ENCODE measurements at places on chromosomes 7 and 10.

DNA sequence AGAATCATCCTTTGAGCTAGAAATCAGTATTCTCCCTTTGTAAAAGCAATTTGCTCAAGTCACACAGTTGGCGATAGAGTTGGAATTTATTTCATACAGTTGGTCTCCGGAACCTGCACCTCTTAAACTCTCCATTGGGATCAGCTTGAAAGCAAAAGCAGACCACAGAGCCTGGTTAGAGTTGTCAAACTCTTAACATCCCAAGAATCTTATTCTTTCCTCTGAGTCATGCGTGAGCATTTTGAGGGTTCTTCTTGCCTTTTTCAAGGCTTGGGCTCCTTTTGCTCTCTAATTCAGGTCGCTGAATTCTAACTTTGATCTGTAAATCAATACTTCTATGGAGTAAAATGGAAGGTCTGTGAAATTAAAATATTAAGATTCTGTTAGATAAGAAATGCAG is 19.6 kb upstream of the SCIN start:
- no peak for DNase-seq

DNA sequence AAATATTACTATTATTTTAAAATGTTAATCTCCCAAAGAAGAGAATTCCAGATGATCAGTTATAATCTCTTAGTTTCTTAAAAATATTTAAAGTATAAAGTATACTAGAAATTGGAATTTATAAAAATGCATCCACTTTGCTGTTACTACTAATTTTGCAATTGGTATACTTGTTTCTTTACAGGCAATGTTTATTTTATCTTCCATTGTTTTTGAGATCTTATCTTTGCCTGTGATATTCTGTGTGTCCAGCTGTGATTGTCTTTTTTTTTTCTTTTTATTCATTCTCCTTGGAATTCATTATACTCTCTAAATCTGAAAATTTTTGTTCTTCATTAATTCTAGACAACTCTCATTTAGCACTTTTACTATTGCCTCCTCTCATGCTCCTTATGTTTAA is 652.6 kb downstream of the TNS3 start:
- no peak for DNase-seq

DNA sequence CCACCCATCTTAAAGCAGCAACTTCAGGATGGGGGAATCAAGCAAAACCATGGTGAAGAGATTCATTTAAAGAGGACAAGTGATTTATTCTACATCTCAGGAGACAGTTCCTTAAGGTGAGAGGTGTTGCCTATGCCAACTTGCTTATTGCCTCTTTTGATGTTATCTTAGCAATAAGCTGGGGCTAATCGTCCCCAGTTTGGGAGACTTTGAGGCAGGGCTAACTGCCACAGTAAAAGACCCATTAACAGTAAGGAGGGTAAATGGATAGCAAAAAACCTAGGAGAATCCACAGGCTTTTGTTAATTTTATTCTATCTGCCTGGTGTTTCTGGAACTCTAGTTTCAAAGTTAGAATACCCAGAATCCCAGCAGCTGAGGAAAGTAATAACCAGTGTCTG is 22.1 kb upstream of the HERPUD2 start:
- DNase-seq: no peak

- no peak for DNase-seq
Measured at GRCh38 chr10:21145751-21146435, 248.8 kb upstream of the NEBL start.

DNA sequence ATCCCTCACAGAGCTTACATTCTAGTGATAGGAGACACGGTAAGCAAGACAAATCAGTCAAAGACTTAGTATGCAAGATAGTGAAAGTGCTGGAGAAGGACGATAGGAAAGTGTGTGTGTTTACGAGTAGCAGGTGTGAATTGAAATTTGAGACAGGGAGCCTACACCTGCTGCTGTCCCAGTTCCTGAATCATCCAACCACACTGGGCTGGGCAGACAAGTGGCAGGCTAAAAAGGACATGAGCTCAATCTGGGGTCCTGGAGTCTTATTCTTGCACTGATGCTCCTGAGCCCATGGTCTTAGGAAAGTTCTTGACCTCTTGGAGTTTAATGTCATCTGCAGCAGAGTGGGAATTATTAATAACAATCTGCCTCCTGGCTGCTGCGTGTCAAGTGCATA is 16.2 kb downstream of the RBP3 start:
- no peak for DNase-seq

- DNase-seq: no peak
Measured at GRCh38 chr7:71661671-71662224, 529.8 kb downstream of the GALNT17 start.

- no peak for DNase-seq
Measured at GRCh38 chr10:21534604-21535493, 817 bp downstream of the MLLT10 start.

DNA sequence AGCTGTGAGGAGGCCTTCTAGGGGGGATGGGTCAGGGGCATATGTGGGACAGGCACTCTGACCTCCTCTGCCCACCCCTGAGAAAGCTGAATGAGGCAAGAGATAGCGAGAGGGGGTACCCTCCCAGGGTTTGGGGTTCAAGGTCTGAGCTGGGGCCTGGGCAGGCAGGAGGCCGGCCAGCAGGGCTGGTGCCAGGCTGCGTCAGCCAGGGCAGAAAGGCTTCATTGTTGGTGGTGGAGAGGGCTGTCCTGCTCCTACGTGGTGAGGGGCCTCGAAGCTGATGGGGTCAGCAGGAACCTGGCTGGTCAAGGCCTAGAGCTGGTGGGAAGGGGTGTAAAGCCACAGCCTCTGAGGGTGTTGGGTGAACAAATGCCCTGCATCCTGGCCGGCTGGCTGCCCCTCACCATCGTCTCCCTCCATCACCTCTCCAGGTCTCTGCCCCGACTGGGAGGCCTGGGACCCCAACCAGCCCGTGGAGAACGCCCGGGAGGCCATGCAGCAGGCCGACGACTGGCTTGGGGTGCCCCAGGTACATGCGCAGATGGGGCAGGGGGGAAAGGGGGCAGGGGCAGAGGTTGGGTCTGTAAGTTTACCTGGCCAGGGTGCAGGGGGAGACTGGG is 6.6 kb downstream of the FLNC start:
- no peak for DNase-seq

GRCh38 chr10:5896208-5897052 is 6.4 kb downstream of the FBH1 start:
- DNase-seq: no peak

- no peak for DNase-seq
Measured at GRCh38 chr7:50681432-50682045, 101.2 kb downstream of the GRB10 start.

DNA sequence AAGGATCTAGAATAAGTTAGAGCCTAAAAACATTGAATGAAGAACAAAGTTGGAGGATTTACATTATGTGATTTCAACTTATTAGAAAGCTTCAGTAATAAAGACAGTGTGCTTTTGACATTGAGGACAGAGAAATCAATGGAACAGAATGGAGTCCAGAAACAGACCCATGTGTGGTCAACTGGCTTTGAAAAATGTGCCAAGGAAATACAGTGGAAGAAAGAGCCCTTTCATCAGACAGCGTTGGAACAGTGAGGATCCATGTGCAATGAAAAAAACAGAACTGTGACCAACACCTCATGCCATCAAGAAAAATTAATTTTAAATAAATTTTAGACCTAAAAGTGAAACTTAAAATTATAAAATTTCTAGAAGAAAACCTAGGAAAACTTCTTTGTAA is 50.6 kb upstream of the LRRC18 start:
- no peak for DNase-seq

DNA sequence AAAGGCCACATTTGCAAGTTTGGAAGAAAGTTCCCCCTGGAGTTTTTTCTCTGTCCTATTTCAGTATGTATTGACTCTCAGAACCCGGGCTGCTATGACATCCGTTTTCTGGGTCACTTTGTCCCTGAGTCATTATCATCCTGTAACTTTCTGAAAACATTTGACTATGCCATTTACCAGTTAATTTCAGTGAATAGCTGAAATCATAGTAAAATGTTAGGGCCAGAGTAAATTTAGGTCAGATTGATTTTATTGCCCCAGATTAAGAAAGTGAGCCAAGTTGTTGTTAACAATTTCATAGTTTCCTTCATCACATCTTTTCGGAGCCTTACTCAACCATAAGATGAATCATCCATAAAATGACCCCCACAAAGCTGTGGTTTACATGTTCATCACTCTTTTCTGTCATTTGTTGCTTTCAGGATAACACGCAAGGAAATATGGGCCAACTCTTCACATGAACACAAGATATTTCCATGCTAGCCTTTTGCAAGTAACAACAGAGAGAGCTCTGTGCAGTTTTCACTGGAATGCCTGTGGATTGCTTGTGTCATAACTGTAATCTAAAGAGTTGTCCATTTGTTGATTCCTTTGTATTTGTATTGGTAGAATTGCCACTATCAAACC is 3.9 kb upstream of the MACC1 start:
- DNase-seq: no peak

DNA sequence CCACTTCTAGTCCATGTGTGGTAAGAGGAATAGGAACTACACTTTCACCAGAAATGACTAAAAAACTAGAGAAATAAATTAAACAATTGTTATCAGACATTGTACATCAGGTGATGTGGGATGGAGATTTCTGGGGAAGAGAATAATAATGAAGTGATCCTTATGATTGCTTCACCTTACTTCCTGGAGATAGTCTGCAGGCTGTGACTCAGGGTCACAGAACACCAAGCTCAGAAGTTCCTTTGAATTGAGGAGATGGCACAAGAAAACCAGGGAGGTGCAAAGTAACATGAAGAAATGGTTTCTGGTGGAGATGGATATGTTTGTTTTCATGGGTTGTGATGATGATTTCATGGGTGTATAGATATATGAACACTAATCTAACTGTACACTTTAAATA is 44.5 kb downstream of the ZWINT start:
- DNase-seq: no peak

DNA sequence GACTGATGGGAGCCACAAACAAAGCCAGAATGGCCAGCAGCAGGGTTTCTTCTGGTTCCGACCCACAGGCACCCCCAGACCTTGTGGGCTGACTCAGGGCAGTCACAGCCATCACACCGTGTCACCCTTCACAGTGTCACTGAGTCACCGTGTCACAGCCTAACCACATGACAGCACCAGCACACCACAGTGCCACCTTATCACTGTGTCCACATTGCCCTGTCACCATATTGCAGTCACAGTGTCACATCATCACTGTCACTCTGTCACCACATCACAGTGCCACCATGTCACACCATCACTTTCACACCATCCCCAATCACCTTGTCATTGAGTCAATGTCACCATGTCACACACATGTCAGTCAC is 77.0 kb downstream of the OAT start:
- no peak for DNase-seq

DNA sequence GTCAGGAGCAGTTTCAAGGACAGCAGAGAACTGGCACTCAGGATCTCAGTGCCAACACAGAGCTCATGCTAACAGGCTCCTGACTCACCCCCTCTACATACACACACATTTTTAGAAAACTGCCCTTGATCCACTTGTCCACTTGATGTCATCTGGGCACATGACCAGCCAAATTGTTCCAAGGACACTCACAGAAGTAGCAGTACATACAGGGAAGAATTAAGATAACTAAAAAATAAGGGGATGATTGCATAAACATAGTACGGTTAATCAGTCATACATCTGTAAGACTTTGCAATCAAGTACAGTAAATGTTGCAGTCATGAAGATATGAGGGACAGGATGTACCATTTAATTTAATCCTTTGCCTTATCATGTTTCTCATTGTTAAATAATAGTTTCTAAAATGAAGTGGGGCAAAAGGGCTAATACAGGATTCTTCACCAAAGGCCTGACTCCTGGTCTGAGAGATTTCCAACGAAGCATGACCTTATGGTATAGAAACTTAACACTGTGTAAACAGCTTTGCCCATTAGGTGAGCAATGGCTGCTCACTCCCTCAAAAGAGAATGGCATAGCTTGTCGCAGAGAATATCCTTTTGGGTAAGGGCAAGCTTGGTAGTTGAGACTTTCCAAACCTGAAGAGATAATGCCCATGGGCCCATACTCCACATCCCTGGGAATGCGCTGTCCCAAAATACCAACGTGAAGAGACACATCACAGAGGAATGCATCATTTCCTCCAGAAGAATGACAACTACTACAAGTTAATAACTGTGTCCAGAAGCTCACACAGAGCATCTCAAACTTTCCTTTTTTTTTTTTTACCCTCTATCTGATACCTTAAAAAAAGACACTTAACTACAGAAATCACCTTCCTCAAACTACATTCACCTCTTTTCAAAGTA is 94.1 kb downstream of the ARMH3 start:
- DNase-seq: no peak

GRCh38 chr7:28984631-28985030 is 26.5 kb upstream of the TRIL start:
- DNase-seq: no peak

DNA sequence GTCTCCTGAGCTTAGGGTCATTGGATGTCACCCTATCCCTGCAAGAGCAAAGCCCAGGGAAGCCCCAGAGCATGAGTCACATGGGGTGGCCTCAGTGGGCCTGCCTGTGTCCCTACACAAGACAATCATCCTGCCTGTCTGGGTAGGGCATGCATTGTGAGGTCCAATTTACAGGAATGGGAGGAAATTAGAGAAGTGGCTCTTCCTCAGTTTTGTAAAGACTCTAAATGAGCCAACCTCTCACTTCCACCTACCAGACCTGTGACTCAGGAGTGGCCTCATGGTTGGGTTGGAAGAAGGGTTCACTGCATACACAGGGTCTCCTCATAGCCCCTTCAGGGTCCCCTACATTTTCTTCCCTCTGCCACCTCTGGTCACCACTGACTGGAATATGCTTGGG is 43.6 kb upstream of the SMNDC1 start:
- DNase-seq: no peak

- DNase-seq: no peak
Measured at GRCh38 chr7:3210531-3210930, 90.5 kb upstream of the SDK1 start.

GRCh38 chr10:44756216-44756615 is 154.9 kb upstream of the TMEM72 start:
- DNase-seq: no peak

DNA sequence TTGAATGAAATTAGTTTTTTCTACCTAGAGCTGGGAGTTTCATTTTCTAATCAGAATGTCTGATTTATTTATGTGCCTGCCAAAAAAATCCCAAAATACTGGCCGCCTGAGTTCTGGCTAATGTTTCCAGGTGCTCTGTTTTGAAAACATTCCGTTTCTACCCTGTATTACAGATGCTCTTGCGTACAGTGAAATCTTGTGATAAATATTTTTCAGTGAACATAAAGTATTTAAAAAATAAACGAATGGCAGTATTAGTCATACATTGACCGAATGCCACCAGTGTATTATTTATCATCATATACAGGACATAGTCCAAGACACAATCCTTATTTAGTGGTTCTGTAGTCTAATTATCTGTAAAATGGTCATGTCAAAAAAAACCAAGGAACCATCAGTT is 102.8 kb downstream of the KAT6B start:
- DNase-seq: no peak

DNA sequence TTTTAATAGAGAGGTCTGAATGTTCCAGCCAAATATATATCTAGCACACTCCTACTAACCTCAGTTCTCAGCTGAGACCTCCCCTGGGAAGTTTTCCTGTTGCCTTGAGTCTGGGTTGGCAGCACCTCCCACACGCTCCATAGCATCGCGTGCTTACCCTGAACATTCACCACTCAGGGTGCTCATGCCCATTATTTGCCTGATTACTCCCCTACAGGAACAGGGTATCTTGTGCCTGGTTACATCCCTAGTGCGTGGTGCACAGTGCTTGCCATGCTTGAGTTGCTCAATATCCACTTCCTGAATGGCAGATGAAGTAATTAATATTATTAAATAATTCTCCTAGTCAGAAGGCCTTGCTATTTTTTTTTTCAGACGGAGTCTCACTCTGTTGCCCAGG is 269.9 kb upstream of the IMMP2L start:
- DNase-seq: no peak

Data from stimulated activated CD8-positive, alpha-beta memory T cell treated with anti-CD3 and anti-CD28 coated beads, Interleukin-7, amount 100 ng/mL, for 24 hours (primary cell).